ENCODE measurements at places on chromosomes 2 and 18.

DNA sequence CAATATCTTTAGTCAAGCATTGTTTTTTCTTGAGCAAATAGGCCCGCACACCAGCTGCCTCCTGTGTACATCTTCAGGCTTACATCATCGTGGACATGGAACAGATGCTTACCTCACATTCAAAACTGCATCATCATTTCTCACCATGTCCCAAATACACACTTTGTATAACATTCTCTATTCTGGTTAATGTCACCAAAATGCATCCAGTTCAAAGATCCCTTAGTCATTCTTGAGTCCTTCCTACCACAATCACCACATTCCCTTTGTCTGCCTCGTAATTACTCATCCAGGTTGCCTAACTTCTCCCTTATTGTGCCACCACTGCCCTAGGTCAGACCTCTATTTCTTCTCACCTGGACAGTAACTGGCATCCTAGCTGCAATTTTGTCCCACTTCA is 373.7 kb upstream of the GALNT5 start:
- no peak for DNase-seq

GRCh38 chr2:207334624-207335371 is 169.1 kb upstream of the KLF7 start:
- no peak for DNase-seq

- DNase-seq = no peak
These were observed 818.6 kb downstream of the SUCLG1 start for GRCh38 chr2:83640506-83640905.

GRCh38 chr2:201908901-201909300 is 102.6 kb downstream of the CDK15 start:
- no peak for DNase-seq

GRCh38 chr2:218722419-218722818 is 11.8 kb downstream of the TTLL4 start:
- DNase-seq = no peak

- no peak for DNase-seq
These were observed 32.5 kb upstream of the CD28 start for GRCh38 chr2:203673933-203674332.

DNA sequence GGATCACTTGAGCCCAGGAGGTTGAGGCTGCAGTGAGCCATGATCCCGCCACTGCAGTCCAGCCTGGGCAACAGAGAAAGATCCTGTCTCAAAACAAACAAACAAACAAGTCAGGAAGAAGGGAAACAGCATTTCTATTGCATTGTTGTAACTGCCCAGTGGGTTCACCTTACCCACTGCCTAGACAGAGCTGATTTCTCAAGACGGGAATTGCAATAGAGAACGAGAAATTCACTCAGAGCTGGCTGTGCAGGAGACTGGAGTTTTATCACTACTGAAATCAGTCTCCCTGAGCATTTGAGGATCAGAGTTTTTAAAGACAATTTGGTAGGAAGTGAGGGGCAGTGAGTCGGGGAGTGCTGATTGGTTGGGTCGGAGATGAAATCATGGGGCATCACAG is 24.2 kb upstream of the RTTN start:
- DNase-seq = no peak

DNA sequence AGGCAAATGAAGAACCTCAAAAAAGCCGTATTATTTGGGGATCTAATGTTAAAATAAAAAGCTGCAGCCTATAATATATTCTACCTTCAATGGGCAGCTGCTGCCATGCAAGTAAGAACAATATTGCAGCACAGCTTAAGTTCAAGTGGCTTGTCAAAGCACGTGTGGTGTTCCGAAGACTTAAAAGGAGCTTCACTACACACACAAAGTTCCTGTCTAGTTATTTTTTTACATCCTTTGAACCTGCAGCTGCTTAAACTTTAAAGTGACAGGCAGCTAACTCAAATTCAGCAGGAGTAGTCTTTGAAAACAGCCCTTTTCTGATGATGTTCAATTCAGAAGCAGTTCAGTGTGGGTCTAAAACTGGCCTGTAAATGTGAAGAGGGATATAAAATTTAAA is 85.8 kb upstream of the XIRP2 start:
- no peak for DNase-seq

DNA sequence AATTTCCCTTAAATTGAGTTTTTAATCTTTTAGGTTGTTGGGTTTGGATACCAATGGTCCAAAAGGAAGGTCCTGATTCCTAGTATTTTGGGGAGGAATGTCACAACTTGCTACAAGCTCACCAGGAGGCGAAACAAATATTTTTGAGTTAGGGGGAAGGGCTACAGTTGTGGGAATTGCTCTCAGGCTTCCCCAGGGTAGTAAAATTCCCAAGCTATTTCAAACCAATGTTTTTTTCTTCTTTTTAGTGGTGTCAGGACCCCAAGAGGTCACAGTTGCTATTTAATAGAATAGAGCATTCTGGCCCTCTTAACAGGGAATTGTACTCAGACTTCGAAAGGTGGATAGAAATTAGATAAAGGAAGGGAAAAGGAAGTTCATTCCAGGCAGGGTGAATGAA is 68.5 kb upstream of the ST3GAL5 start:
- no peak for DNase-seq

DNA sequence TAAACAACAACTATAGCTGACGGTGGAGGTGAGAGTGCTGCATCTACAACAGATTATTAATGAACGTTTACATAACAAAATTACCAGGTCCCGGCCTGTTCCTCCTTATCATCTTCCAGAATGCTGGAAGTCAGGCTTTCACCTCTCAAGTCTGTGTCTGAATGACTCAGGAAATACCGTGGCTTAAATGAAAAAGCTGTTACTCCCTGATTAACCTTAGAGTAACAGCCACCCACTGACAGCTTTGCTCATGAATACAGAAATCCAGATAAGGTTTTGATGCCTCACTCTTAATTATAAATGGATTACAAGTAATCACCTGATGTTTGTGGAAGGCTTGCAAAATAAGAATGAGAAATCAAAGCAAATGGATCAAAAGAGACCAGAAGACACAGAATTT is 885.3 kb upstream of the CELF4 start:
- DNase-seq = no peak

DNA sequence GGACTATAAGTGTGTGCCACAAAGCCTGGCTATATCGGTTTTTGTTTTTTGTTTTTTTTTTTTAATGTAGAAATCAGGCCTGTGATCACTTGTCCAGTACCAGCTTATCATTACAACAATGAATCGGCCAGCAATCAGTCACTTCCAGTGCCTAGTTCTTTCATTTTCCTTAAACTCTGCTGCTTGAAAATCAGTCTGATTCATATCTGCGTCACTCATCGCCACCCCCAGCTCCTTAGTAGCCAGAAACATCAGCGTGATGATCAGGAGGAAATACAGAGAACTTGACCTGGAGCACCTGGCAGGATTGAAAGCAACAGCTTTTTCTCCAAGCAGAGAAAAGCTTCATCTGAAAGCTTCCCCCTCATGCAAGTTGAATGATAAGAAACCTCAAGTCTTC is 75.4 kb downstream of the SPTBN1 start:
- no peak for DNase-seq

DNA sequence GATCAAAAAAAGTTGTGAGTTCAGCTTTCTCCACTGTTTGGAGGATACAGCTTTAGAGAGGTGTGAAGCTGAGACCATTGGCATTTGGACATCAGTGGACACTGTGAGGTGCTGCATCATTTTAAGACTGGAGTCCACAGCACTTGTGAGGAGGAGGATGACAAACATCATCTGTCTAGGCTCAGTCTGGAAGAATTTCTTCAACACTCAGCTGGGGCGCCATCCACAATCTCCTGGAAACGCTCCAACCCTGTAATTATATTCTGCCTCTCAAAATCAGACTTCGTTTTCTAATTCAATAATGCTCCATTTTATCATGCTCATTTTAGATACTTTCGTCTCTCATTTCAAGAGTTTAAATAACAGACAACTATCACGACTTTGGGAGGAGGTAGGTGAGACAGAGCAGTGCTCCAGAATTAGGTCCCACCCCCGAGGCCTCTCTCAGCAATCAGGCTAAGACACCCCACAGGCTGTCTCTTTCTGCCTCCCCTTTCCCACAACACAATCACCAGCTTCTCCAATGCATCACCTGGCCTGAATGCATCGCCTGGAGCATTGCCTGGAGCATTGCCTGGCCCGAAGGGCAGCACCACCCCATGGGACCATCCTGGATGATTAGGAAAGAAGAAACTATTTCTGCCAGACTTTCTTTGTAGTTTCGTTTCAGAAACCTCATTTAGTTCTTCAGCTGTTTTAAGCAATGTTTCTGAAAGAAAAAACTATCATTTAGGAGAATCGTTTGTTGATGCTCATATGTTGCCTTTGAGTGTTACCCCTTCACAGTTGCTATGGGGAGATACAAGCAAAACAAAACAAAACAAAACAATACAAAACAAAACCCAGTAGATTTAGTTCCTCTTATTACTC is 37.0 kb upstream of the DPP10 start:
- DNase-seq = no peak

- DNase-seq = no peak
These were observed 13.5 kb downstream of the KCNIP3 start for GRCh38 chr2:95310651-95311050.

- DNase-seq = no peak
These were observed 14.3 kb downstream of the HTR2B start for GRCh38 chr2:231110551-231110950.

All from esophagus squamous epithelium (tissue), 5 donors.